ENCODE measurements at places on chromosomes 3 and 15.

DNA sequence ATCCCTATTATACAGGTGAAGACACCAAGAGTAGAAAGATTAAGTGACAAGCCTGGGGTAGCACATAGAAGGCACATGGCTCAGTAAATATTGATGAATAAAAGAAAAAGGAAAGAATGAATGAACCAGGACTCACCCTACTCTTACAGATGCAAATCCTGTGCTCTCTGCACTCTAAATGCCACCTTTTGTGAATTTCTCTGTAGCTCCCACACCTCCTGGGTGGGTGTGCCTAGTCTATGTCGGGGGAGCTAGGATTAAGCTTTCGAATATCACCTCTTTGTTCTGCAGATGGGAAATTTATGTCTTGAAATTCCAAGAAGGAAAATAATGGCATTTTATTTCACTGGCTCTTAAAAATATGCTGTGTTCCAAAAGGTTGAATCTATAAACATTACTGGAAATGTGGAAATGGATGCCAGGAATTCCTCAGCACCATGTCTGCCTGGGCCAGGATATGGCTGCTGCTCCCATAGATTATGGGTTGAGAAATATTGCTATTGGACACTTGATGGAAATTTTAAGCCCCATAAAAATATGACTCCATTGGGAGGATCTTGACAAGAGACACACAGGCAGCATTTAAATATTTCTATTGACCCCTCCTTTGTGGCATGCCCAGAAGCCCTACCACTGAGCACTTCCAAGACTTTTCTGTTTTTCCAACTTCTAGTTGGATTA, 43.3 kb downstream of the CCNB2 start:
- DNase-seq = no peak

- no peak for DNase-seq
These were observed 6.3 kb downstream of the TBL1XR1 start for GRCh38 chr3:177190756-177191681.

GRCh38 chr3:16512435-16513140, 911 bp downstream of the RFTN1 start:
- DNase-seq = no peak

DNA sequence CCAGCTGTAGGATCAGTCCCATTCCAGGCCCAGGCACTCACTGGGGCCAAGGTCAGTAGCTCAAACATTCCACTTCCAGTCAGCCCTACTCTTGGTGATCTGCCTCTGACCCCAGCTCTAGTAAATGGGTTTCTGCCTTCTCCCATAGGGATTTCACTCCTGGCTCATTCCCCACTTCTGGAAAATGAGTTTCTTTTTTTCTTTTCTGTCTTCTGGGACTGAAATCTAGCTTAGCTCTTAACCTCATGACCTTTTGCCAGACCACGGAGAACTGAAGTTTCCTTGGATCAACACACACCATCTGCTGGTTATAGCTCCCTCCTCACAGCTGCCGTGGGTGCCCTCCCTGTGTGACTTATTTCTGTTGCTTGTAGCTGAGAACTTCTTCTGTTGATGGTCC, 21.3 kb downstream of the MME start:
- DNase-seq = no peak

DNA sequence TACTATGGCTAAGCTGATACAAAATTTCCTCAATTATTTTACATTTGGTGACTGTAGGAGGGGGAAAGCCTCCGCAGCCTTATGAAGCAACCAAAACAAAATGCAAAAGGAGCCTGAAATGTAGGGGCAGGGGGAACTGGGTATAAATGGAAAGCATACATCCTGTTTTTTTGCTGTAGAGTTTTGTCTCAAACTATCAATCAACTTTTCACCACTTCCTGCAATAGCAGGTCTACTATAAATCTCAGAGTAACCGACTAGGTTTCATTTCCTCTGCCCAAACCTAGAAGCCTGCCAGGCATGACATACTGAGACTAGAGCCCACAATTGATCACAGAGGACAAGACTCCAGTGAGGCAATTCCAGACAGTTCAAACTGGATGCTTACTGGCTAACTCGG, 91.3 kb downstream of the SHQ1 start:
- DNase-seq = no peak

GRCh38 chr3:4261406-4261805, 41.8 kb upstream of the SETMAR start:
- DNase-seq = no peak

GRCh38 chr3:12303993-12304392, 15.1 kb downstream of the PPARG start:
- DNase-seq = no peak

- no peak for DNase-seq
These were observed 72.2 kb downstream of the TOP2B start for GRCh38 chr3:25592510-25592968.

DNA sequence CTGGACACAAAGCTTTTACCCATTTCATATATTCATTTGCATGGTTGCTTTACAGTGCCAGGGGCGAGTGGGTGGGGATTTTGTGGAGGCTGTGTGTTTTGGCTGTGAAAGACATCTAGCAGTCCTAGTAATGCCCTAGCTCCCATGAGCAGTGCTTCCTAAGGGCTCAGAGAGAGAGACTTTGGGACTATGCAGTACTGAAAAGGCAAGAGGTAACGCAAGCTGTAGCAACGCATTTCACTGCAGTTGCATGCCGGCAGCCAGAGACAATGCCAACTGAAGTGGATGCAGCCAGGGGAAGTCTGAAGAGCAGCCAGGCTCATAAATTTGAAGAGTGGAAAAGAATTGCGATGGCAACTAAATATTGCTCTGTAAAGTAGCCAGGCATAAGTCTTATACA, 27.4 kb upstream of the ATP10A start:
- DNase-seq = no peak

DNA sequence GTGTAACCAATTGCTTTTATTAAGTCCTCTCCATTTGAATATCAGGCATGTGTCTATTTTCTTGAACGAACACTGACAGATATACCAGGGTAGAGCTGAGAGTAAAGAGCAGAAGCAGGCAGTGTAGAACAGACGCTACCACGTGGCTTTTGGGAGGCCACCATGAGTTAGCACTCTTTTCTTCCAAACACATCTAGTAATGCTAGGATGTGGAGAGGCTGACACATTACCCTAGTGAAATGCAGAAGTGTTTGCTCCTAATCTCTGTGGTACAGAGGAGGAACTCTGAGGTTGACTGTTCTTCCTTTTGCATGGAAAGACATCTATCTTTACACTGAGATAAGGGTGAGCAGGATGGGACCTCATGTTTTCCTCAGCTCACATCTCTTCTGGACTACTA, 216.3 kb downstream of the SATB1 start:
- DNase-seq = no peak

DNA sequence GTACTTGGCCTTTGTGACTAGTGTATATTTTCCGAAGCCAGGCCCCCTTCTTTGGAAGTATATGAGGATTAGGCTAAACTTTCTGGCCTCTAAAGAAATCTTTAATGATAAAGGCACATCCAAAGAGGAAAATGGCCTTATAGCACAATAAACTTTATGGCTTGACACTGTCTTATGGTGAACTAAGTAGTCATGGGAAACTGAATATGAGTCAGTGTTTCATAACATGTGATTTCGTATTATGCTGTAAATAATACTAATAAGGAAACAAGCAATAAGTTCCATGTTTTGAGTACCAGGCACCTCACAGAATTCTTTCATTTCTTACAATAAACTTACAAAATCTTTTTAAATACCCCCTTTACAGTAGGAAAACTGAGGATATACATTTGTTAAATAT, 8.2 kb downstream of the ZPLD1 start:
- DNase-seq = no peak

- DNase-seq = no peak
These were observed 3.9 kb upstream of the RNU6-1 start for GRCh38 chr15:67843571-67844387.
